ENCODE measurements at places on chromosomes 3 and 15.

DNA sequence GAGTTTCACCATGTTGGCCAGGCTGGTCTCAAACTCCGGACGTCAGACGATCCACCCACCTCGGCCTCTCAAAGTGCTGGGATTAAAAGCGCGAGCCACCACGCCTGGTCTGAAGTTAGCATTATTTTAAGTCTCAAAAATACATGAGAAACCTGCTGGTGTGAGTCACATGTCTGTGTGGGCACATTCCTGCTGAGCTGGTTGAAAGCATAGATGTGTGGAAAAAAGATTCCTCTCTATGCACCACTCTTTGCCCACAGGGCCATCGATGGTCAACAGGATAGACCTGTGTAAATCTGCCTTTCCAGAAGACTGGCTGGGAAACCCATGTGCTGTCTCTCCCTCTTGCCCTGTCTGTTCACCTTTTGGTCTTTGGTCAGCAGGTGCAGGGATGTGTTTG is 63.5 kb downstream of the CHRD start:
- DNase-seq: peak; percentile 14

DNA sequence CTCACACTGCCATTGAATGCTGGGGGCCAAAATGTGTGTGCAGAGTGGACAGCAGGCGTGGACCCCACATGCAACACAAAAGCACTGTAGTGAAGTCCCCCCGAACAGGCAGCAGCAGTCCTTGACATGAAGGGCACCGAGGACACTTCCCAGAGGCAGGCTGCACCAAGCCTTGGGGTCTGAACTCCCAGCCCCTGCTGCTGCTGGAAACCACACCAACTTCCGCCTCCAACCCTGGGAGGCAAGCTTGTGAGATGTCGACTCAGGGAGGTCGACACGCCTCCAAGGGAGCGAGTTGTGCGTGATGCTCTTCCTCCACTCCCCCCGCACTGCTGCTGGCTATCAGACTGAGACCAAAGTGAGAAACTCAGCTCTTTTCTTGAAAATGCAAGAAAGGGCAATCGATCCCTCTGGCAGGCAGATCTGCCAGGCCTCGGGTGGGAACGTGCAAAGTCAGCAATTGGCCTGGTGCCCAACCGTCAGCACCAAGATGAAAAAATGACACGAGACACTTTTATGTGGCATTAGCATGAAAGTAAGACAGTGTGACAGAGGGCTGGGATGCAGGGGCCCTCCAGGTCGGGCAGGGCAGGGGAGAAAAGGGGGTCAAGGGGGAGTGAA is 43.6 kb downstream of the WHAMM start:
- no peak for DNase-seq

- DNase-seq: no peak
Measured at GRCh38 chr15:38695249-38696108, 130.9 kb upstream of the RASGRP1 start.

- DNase-seq: peak; percentile 35
Measured at GRCh38 chr3:62559831-62560445, 186.6 kb upstream of the FEZF2 start.

Data from PC-3 (cell line).